ENCODE measurements at places on chromosomes 4 and X. TPM values are rescaled to one million over a fixed set of nuclear protein-coding genes. Genes with fewer than 3 reads are reported as not detected.

Gene NXF2B
- total RNA-seq: not detected

Gene DCLK2
- total RNA-seq: 0.49 TPM

- H3K27me3 ChIP-seq: peaks cover 4% of the 10 kb centered on the region
- H3K4me1 ChIP-seq: no peaks in the 10 kb centered on the region
- no peak overlapping the region for H3K27ac ChIP-seq
- no peak for DNase-seq
These were observed 15.3 kb upstream of the TASL start for GRCh38 chrX:30592831-30593230.

DNA sequence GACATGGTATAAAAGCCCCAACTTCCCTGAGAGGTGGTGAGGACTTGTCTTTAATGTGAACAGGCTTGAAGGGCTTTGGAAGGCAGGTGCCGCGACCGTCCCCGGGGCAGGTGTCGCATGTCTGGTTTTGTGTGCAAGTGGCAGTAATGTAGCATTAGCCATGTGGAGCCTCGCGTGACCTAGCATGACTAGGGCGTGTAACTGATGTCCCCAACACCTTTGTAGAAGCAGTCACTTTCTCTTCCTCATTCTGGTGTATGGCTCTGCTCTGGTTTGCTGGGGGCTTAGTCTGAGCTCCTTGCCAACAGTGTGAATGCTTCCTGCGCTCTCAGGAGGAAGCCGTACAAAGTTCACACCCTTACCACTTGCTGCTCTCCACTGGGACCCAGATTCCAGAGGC is 145.7 kb downstream of the AMMECR1 start:
- H3K36me3 ChIP-seq: no peaks in the 10 kb centered on the region
- no peak overlapping the region for H3K27ac ChIP-seq
- no peaks in the 10 kb centered on the region for H3K27me3 ChIP-seq
- no peaks in the 10 kb centered on the region for H3K4me1 ChIP-seq
- no peak overlapping the region for H3K4me3 ChIP-seq

DNA sequence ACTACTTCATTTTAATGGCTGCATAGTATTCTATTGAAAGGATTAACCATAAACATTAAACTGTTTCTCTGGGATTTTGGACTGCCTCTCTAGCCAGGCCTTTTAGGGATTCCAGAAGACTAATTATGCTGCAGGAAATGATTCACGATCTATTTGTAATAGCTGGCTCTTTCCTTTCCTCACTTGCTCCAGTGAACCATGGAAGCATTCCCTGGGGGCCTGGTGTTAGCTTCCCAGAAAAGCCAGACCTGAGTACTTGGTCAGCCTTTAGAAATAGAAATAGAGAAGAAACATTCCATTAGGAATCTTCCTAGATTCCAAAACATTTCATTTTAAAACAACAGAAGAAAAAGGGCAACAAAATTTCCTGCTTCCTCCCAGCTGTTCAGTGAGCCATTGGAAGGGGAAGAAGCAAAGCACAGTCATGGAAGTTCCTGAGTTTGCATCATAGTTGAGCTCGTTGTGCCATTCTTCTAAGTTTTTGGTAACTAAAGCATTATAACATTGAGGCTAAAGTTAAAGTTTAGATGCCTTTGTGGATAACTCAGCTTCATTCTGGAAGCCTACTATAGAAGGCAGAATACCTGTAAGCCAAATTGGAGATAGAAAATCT is 83.5 kb downstream of the NPNT start:
- H3K4me1 ChIP-seq: no peaks in the 10 kb centered on the region
- H3K36me3 ChIP-seq: no peaks in the 10 kb centered on the region
- DNase-seq: no peak
- no peak overlapping the region for H3K4me3 ChIP-seq
- no peak overlapping the region for H3K27ac ChIP-seq
- H3K27me3 ChIP-seq: no peaks in the 10 kb centered on the region

DNA sequence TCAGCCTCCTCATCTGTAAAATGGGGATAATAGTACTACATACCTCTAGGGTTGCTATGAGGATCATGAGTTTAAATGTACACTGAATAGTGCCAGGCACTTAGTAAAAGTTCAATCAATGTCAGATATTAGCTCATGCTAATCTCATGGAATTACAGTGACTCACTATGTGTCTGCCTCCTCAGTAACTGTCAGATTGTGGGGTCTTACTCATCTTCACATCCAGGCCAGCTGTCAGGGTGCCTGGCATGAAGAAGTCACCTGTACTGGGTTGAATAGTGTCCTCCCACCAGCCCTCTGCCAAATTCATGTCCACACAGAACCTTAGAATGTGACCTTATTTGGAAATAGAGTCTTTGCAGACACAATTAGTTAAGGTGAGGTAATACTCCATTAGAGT is 54.3 kb upstream of the STIM2 start:
- no peak for DNase-seq
- H3K27me3 ChIP-seq: no peaks in the 10 kb centered on the region
- no peaks in the 10 kb centered on the region for H3K36me3 ChIP-seq
- no peaks in the 10 kb centered on the region for H3K4me1 ChIP-seq
- no peak overlapping the region for H3K4me3 ChIP-seq
- H3K27ac ChIP-seq: no peak overlapping the region

DNA sequence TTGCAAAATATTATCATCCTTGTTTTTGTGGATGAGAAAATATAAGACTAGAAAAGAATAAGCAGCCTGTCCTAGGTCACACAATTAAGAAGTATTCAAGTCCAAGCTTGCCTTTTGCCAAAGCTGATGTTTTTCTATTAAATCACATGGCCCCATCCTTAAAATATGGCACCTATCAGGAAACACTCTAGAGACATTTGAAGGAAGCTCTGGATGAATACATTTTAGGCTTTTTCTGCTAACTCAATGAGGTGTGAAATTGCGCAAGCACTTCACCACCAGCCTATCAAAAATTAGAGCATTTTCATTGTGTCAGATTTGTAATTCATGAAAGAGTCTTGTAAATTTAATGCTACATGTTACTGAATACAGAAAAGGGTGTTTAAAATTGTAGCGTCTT is 251.1 kb upstream of the MAD2L1 start:
- H3K36me3 ChIP-seq: no peaks in the 10 kb centered on the region
- no peak for DNase-seq
- H3K27ac ChIP-seq: no peak overlapping the region
- no peak overlapping the region for H3K4me3 ChIP-seq
- H3K27me3 ChIP-seq: no peaks in the 10 kb centered on the region

DNA sequence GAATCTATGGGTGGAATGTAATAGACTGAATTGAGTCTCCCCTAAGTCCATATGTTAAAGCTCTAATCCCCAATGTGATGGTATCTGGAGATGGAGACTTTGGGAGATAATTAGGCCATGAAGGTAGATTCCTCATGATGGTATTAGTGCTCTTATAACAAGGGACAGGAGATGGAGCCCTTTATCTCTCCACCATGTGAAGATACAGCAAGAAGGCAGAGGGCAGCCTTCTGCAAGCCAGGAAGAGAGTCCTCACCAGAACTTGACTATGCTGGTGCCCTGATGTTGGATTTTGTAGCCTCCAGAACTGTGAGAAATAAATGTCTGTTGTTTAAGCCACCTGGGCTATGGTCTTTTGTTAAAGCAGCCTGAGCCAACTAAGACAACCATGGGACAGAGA is 76.4 kb upstream of the F8A3 start:
- no peaks in the 10 kb centered on the region for H3K4me1 ChIP-seq
- H3K36me3 ChIP-seq: no peaks in the 10 kb centered on the region
- H3K27me3 ChIP-seq: no peaks in the 10 kb centered on the region
- DNase-seq: no peak
- H3K27ac ChIP-seq: no peak overlapping the region

Gene NR0B1
- not detected for total RNA-seq

Gene ZNF718
- 1.8 TPM for total RNA-seq

DNA sequence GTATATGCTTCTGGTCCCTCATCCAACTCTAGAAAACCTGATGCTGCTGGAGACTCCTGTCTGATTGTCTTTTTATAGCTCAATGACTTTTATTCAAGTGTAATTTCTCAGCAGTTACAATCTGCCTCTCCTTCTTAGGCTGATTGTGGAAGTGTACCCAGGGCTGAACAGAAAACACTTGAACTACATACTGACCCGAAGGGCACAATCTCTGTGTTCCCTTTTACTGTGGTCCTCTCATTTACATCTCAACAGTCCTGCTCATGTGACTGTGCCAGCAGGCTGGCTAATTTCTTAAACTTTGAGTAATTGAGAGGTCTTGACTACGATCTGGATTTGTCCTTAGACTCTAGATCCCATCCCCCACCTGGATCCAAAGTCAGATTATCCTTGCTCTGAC is 863.4 kb downstream of the PDHA2 start:
- H3K27me3 ChIP-seq: no peaks in the 10 kb centered on the region
- H3K27ac ChIP-seq: no peak overlapping the region
- H3K4me1 ChIP-seq: no peaks in the 10 kb centered on the region

DNA sequence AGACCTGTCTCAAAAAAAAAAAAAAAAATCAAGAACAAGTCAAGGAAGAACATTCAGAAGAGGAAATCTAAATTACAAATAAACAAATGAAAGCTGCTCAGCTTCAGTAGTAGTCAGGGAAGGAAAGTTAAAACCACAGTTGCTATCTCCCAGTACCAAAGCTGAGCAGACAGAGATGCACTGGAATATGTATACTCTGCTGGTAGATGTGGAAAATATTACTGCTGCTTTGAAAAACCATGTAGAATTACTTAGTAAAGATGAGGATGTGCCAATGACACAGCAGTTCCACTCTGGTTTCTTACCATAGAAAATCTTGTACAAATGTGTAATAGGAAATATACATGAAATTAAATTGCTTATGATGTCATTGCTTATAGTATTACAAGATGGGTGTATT is 25.1 kb upstream of the PRKX start:
- no peaks in the 10 kb centered on the region for H3K27me3 ChIP-seq
- no peaks in the 10 kb centered on the region for H3K36me3 ChIP-seq
- no peaks in the 10 kb centered on the region for H3K4me1 ChIP-seq
- H3K4me3 ChIP-seq: no peak overlapping the region
- DNase-seq: no peak

Gene UGT2B10
- 24.5 TPM for total RNA-seq

Gene ARSJ
- 7.7 TPM for total RNA-seq

DNA sequence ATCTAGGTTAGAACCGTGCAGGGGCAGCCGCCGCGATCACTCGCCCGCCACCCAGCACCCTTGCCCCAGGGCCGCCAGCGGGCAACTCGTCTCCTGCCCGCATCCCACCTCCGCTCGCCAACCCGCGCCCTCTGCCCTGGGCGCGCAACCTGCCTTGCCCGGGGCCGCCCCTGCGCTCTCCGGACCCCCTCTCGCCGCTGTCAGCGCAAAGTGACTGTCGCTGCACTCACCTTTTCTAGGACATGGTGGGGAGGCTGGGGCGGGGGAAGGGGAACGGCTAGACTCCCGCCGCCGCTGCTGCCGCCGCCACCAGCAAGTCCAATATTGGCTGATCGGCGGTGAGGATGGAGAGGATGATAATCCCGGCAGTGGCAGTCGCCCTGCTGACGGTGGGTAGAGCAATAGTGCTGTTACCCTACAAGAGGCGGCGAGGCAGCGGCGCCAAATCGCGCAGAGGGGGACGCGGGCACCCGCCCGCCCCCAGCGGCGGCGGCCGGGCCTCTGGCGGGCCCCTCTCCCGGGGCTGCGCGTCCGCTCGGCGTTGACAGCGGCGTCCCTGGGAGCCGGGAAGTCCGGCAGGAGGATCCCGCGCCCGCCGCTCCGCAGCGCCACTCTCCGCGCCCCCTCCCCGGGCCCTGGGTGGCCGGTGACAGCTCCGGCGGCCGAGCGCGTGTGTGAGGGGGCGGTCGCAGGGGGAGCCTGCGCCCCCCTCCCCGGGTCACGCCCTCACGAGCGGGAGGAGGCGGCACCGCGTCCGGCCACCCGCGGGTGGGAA is 2.3 kb upstream of the NR3C2 start:
- peak; percentile 54 for DNase-seq
- peak overlapping the region; percentile 78 for H3K4me3 ChIP-seq
- H3K4me1 ChIP-seq: no peaks in the 10 kb centered on the region
- no peaks in the 10 kb centered on the region for H3K36me3 ChIP-seq
